ENCODE measurements at places on chromosomes 3 and 15. TPM values are rescaled to one million over a fixed set of nuclear protein-coding genes. Genes with fewer than 3 reads are reported as not detected.

- no peak for DNase-seq
Observed at GRCh38 chr3:146832857-146833458, 227.8 kb upstream of the PLSCR5 start.

GRCh38 chr15:59419170-59419569, 18.8 kb upstream of the FAM81A start:
- no peak for DNase-seq

SPTBN5 gene
- total RNA-seq = not detected

EPB42 gene
- total RNA-seq = not detected

Measured in stomach (tissue), 19 donors.